ENCODE measurements at places on chromosomes 1 and 21.

DNA sequence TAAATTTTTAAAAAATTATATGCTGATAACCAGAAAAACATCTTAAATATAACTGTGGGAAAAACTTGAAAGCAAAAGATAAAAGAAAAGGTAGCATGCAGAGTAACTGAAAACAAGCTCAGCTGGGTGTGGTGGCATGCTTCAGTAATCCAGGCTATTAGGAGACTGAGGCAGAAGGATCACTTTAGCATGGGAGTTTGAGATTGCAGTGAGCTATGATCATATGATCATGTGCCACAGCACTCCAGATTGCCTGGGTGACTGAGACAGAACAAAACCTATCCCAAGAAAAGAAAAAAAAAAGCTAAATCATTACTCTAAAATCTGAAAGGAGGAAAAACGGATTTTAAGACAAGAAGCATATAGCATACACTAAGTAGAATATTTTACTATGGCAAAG, 1624.0 kb downstream of the AMY1C start:
- no peak for ATAC-seq

GRCh38 chr21:39616211-39616772, 3.6 kb downstream of the B3GALT5 start:
- ATAC-seq = no peak

DNA sequence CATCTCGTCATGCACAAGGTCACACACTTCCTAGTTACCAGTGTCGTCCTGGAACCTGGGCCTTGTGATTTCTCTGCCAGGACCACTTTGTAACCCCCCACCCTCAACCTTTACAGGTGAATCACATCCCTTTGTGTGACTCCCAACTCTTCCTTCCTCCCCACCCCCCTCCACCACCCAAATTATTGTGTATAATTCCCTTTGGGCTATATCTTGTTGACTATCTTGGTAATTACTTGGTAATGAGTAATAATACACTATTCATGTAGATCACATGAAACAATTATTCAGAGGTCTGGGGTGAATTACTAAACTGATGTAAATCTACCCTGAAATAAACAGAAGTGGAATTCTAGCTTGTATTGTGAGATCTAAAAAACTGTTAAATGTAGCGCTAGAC, 1.7 kb downstream of the KCNK1 start:
- no peak for ATAC-seq

DNA sequence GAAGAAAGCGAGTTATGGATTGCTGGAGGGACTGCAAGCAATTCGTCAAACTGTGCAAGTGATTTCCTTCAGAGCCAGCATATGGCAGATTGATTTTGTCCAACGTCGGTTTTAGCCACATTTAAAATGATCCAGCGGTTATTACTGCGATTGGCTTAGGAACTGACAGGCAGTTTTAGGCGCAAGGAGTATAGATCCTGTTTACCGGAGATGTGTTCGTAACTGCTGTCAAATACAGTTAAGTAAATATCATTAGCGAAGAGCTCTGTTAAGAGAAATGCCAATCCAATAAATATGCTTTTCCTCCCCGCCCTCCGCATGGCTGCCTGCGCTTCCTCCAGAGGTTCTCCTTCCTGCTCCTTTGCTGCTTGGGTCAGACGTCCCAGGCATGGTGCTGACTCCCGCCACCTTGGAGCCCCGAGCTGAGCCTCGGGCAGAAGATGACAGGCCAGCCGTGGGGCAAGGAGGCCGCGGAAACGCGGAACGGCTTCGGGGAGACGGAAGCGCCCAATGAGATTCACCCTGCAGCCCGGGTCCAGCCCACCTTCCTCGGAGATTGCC, 9.4 kb upstream of the BARHL2 start:
- no peak for ATAC-seq

DNA sequence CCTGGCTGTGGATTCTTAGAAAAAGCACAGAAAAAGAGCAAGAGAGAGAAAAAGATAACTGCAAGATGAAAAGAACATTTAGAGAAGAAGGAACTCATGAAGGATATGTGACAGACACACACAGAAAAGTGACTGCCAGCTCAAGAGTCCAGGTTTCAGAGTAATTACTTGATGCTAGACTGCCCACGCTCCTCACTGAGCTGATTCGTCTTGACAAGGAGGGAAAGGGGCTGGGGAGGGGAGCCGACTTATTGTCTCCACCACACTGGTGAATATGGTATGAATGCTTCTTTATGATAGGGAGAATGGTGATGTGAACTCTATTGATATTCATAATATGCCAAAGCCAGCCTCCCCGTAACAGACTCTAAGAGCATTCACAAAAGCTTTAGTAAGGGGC, 140.4 kb downstream of the BRINP2 start:
- ATAC-seq = no peak

DNA sequence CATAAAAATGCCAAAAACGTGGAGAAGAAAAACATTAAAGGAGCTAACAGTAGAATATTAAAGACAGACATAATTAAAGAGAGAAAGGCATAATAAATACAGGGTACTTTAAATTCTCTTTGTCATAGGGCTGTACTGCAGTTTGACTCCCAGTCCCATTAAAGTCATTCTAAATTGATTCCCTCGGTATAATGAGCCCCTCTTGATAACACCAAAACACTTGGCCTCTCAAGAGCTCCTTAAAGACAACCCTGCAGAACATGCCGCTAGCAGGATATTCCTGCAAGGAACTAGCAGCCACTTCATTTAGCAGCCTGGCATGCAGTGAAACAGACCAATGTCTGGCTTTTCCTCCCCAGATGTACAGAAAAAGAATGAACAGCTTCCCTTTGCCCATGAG, 273.8 kb upstream of the ESRRG start:
- ATAC-seq = no peak

- ATAC-seq = no peak
These were observed 373.8 kb downstream of the LMO4 start for GRCh38 chr1:87702455-87702854.

DNA sequence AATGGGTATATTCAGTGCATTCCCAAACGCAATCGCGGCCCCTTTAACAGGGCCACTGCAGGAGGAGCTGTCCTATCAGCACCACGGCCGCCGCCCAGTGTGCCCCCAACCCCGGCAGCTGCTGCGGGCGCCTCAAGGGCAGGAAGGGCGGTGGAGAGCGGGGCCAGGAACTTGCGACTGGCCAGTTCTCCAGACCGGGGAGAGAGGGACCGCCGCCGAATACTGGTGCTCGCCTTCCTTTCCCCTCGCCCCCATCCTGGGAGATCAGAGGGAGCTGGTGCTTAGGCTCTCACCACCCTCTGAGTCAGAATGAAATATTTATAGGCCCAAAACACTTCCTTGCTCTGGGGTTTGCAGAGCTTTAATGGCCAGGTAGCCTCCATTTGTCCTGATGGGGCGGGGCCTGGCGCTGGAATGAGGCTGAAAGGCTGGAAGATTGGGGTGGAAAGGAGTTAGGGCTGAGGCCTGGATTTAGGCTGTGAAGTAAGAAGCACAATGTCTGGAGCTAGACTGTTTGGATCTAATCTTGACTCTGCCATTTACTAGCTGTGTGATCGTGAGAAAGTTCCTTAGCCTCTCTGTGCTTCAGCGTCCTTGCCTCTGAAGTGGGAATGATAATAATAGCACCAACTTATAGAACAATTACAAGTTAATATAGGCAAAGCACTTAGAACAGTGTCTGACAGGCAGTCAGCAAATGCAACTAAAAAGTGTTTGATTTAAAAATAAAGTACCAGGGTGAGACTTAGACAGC, 75.5 kb downstream of the NAV1 start:
- ATAC-seq = no peak

- ATAC-seq = no peak
These were observed 15.6 kb downstream of the JUN start for GRCh38 chr1:58768191-58768731.

DNA sequence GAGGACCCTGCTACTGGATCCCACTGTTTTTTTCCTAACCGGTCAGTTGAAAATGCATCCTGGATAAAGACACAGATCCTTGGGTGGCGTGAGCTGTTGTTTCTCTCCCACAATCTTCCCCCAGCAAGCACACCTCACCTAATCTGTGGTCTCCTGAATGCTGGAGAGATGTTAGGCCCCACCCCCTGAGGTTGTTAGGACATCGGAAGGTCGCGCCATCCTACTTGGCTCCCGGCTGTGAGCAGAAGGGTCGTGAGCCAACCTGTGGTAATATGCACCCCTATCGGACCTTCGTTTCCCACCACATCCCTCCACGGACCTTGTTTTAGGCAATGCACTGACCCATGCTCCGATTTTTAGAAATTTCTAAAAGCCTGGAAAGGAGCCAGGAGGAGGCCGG, 89.9 kb upstream of the IPO9 start:
- ATAC-seq = no peak

DNA sequence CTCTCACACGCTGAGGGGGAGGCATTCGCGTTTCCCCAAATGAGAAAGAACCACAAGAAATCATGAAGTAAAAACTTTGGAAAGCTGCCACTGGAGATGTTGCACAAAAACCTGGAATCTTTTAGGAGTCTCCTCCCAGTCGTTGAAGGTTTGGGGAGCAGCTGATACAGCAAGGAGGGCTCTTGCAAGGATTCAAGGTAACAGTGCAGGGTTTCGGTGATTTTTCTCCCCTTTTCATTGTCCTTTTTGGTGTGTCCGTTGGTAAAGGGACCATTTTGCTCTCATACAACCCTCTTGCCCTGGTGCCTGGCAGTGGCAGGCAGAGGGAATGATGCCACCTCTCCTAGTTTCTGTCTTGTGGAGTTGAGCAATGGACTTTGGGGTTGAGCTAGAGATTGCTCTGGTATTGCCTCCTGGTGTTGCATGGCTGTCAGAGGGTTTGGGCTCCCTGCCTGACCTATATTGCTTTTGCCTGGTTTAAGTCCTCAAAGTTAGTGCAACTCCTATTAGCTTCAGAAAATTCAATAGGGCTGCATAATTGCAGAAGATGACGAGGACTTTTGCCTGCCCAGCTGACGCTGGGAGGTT, 872 bp downstream of the BRINP2 start:
- no peak for ATAC-seq

DNA sequence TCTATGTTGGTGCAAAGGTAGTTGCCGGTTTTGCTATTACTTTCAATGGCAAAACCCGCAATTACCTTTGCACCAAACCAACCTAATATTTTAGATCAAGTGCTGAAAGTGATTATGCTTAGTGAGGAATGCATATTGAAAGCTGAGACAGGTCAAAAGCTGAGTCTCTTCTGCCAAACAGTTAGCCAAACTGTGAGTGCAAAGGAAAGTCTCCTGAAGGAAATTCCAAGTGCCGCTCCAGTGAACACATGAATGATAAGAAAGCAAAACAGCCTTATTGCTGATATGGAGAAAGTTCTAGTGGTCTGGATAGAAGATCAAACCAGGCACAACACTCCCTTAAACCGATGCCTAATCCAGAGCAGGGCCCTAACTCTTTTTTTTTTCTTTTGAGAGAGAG, 83.1 kb upstream of the ERRFI1 start:
- ATAC-seq = no peak

DNA sequence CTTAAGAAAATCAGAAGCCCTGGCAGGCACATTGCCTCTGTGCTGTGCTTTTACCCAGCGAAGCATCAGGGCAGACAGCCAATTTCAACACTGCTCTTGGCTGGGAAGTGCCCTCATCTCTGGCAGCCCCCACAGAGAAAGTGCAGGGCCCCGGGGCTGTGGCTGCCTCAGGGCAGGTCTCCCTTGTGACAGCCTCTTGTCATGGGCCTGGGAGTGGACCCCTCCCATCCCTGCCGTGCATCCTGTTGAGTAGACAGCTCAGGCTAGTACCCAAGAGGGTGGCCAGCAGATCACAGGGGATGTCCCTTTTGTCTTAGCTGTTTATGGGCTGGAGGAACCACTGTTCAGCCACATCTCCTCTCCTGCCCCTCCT, 23.3 kb downstream of the TTC34 start:
- no peak for ATAC-seq

DNA sequence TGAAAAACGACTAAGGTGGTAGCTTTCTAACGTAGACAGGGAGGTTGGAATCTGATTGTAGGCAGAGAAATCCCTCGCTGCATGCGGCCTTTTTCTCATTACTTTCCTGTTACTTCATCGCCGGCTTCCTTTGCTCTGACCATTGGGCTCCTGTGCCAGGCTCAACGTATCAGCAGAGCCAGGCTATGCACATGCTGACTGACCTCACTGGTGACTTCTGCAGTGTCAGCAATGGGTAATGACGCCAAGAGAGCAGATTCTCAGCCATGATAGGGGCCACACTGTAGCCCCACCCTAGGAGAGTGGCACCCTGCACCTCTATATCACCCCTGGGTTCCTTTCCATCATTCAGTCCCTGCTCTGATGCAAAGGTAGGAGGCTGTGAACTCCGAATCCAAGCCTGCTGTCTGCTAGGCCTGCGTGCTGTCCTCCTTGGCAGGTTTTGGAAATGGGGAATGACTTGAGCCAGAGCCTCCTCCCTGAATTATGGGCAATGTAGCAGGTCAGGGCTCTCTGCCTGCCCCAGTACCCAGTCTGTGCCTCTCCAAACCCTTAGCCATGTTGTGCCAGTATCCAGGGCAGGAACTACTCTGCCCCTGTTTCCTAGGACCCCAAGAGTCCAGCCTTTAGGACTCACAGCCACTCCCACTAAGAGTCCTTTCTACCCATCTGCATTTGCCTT, 11.4 kb downstream of the PPFIA4 start:
- peak; percentile 10 for ATAC-seq

DNA sequence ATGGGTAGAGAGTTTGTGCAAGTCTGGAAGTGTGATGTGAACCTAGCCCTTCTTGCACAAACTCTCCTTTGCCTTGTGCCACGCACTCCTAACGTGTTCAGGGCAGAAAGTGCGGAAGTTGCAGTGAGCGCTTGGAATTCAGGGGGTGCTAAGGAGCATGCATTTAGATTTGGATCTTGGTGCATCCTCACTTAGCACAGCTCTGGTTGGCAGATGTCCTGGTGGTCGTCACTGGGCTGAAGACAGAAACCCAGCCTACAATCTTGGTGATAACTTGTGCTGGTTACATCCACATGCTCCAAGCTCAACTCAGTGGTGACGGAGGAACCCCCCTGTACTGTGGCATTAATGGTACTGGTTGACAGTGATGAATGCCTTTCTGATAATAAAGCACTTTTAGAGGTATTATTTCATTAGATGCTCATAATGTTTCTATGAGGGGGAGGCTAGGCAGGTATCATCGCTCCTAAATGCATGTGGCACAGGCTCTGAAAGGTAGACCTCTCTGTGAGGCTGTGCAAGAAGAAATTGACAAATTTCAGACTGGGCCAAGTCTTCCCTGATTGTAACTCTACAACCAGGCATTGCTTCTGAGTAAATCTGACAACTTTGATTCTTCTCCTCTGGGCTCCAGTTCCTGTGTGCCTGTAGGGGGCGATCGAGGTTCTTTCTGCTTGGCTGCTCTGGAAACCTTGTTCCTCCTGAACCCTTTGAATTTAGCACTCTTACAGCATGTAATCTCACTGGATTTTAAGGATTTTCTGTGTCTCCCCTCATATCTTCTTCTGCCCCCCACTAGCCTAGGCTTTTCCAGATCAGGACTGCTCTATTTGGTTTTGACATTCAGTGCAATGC, 40.6 kb downstream of the MAPKAPK2 start:
- ATAC-seq = peak; percentile 83
